ENCODE measurements at places on chromosomes 16 and 17.

DNA sequence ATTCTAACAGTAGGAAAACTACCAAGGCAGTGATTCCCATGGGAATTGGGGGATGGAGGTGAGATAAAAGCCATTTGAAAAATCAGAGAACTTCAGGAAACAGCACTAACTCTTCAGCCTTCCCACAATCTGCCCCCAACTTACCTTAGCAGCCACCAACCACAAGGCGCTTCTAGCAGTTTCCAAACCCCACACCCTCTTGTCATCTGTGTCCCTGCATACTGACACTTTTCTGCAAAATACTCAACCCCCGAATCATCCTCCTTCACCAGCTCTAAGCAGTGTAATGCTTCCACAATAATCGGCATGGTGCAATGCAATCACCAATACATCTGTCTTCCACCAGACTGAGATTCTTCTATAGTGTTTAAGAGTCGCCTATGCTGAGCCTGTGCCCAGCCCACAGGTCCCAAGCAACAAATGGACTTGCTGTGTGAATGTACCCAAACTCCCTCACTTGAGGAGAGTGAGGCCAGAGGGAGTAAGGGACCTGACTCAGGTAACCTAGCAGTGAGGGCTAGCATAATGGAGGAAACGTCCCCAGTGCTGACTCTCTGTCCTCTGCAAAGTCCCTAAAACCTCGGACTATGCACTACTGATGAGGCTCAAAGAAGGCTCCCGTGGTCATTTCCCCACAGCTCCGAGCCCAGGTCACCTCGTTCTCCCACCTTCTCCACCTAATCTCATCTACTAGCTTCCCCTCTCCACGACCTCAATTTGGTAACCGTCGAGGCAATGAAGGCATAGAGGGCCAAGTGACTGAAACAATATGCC, 943 bp downstream of the DYNC1LI2 start:
- peak; percentile 17 for DNase-seq

GRCh38 chr16:2358811-2359210, 18.3 kb upstream of the ABCA3 start:
- DNase-seq, result no peak

DNA sequence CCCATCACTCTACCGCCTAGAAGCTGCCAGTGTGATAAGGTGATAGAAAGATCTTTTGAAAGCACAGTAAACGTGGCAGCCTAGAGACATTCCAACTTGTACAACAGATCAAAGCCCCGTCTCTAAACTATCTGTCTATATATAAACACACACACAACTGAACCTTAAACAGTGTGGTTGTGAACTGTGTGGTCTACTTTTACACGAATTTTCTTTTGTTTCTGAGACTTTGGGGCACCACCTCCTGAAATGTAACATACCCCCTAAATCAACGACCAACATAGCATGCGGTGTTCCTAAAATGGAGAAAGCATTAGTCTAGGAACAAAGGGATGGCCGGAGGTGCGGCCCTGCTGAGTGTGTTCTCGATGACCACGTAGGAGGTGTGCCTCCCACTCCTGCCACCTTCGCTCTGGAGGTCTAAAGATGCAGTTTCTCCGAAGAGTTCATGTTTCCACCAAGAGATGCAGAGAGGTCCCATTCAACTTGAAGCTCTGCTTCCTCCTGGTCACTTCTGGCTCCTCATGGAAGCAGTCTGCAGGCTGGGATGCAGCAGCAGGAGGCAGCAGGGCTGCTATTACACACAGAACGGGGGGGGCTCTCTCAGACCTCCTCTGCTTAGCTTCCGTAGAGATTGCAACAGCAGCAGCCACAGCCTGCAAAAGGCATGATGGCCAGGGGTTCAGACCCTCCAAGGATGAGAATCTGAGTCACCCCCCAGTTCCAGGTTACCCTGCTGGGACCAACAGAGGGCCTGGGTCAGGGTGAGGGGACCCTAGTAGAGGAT, 22.6 kb upstream of the USP10 start:
- no peak for DNase-seq

DNA sequence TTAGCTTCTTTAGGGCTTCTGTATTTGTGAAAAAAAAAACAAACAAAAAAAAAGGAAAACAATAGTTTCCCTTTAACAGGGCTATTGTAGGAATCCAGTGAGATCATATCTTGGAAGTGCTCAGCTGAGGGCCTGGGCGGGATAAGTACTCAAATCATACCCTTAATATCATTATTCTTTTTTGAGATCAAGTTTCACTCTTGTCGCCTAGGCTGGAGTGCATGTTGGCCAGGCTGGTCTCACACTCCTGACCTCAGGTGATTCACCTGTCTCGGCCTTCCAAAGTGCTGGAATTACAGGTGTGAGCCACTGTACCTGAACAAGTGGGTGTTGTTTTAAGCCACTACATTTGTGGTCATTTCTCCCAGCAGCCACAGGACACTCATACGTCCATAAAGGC, 87.0 kb downstream of the CDH13 start:
- no peak for DNase-seq

GRCh38 chr17:64938925-64939474, 19.7 kb upstream of the LRRC37A3 start:
- no peak for DNase-seq

DNA sequence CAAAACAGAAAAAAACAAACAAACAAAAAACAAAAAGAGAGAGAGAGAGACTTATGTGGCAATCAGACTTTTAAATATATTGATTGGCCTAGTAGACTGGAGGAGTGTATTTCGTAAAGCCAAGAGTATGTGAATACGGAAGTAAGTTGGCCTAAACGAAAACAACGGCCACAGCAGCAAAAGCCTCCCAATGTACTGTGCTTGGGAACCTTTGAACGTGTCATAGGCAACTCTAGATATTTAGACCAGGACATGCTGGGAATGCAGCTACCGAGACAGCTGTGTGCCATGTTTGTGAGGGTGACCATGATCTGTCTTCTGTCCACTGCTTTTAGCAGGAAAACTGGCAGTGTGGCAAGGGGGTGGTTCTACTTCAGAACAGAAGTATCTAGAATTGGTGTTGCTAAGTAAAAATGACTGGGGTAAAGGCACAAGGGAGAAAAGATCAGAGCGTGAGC, 7.4 kb downstream of the MAF start:
- no peak for DNase-seq

GRCh38 chr16:85172455-85173145, 60.3 kb upstream of the CIBAR2 start:
- DNase-seq, result peak; percentile 87

DNA sequence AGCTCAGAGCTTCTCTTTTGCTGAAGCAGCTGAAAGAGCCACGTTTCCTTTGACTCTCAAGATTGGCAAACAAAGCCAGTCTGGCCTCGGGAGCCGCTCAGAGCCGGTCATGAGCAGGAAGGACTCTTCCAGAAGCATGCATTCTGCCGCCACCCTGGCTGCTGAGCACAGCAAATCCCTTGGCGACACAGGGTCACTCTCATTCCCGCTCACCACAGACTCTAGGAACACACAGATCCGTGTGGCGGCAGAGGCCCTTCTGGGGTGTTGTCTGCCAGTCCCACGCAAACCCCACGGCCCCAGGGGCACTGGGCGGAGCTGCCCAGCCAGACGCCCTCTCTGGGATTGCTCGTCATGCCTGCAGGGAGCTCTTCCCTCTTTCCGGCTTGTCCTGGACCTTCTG, 157.0 kb downstream of the C16orf95 start:
- no peak for DNase-seq

DNA sequence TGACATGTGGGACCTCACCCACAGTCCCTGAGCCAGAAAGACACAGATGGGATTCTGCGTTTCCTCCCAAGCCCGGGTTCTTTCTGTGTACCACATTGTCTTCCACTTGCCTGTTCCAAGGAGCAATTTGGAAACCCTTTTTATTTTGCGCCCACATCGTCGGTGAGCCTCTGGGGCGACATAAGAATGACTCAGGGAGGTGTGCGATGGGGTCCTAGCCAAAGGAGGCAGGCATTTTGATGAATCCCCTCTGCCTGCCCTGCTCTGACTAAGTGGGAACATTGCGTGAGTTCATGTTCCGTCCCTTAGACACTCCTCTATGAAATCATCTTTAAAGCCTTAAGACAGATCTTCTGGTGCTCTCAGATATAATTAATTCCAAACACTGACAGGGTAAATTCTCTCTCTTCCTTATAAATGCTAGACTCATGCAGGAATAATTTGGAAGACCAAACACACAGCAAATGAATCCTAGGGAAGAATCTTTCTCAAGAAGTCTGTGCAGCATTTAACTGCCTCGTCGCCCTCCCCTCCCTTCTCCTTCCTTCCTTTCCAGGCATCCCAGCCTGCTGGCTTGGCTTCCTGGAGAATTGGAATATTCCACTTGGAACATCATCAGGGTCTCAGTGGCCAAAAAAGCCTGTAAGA, 52.7 kb upstream of the FOXF1 start:
- DNase-seq, result no peak

DNA sequence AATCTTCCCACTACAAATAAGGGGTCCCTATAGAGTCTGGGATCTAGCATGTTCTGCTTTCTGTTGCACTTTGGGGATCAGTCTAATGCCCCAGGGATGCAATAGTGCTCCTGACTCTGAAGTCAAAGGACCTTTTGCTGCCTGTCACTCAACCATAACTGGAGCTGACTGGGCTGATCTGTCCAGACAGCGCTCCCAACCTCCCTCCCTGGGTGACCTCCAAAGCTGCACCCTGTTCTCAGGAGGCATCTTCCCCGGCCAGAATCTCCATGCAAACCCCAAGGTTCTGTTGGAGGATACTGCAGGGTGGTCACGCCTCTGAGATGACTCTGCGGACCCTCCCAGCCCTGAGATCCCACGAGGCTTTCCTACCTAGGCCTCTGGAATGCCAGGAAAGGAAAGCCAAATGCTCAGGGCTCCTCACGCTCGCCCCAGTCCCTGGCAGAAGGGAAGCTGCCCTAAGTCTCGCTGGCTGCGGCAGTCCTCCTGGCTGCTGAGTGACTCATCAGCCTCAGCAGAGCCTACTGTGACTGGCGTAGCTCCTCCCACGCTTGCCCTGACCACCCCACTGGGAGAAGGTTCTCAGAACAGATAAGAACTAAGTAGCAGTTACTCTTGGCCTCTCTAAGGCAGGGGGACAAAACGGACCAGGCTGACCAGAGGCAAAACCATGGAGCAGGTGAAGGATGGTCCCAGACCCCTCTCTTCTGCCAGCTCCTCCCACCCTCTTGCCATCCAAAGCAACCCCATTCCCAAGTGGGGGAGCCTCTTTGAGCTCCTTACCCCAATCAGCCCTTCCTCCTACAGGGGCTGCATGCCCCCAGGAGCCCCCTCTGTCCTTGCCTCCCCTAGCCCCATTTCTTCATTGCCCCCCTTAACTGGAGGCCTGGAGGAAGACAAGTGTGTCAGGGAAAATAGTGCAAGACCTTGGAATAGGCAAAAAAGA, 124.1 kb upstream of the TNRC6C start:
- no peak for DNase-seq

GRCh38 chr17:68591583-68591982, 9.6 kb downstream of the FAM20A start:
- peak; percentile 49 for DNase-seq

DNA sequence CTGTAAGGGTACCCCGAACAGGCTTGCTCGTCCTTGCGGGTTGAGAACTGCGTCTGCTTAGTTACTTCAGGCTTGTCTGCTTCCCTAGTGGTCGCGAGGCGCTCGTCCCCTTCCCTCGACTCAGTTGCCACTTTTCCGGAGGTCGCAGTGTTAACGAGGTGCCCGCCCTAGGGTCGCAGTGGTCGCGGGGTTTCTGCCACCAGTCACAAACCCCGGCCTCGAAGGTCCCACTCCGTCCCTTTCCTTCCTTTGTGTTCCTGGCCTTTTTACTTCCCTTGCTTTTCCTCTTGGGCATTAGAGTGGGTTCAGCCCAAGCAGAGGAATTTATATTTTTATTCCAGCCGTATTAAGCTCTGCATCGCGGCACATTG, 299 bp downstream of the NUP85 start:
- DNase-seq, result no peak

- DNase-seq, result no peak
Observed at GRCh38 chr17:60840456-60840855, 162.8 kb downstream of the BCAS3 start.

GRCh38 chr16:25177831-25178688, 38.7 kb upstream of the AQP8 start:
- DNase-seq, result no peak

GRCh38 chr17:72297326-72298115, 176.7 kb downstream of the SOX9 start:
- no peak for DNase-seq

DNA sequence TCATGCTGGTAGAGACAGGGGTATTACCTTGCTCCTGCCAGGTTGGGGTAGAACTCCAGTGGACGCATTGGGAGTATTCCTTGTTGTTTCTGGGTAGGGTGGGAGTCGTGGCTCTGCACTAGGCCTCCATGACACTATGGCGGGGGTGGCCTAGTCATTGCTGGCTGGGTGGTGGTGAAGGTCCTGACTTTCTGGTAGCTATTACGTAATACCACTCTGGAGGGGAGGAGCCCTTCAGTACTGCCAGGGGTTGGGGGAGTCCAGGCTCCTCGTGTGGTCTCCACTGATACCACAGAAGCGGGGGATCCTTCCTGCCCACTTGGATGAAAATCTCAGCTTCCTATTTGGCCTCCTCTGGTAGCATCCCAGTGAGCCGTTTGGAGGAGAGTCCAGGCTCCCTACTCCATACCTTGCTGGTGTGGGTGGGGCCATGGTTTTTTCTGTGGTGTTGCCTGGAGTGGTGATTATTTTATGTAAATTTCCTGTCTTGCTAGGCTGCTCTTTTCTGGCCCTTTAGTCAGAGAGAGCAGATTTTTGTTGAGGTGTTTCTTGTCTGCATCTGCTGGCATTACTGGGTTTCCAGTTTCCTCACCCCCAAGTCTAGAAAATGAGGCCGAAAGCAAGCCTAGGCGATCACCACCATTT, 65.8 kb upstream of the GNG13 start:
- DNase-seq, result no peak

- no peak for DNase-seq
Observed at GRCh38 chr17:71338396-71338795, 782.4 kb upstream of the SOX9 start.

- DNase-seq, result no peak
Observed at GRCh38 chr16:77077256-77077922, 113.6 kb upstream of the MON1B start.

DNA sequence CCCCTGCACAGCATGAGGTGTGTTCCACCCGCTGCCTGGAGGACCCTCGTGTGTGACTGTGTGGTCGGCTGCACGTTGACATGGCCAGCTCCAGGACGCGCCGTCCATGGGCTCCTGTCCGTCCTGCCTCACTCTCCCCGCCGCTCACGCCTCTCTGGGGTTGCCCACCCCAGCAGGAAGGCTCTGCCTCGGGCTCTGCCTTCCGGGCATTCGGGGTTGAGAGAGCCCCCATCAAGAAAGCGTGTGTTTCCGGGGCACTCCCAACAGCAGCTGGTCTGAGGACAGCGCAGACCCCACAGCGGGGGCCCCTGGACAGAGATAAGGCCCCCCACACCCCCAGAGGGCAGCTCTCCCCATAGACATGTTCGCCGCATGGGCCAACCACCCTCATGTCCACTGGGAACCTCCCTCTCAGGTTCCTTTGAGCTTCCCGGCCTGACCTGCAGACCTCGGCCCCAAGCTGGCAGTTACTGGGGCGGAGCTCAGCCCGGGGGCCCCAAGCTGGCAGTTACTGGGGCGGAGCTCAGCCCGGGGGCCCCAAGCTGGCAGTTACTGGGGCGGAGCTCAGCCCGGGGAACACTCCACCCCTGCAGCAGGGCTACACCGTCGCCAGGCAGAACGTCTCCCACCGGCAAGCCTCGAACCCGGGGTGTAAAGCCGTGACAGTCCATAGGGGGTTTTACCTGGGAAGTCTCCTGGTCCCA, 8.4 kb upstream of the PIEZO1 start:
- DNase-seq, result no peak

- no peak for DNase-seq
Observed at GRCh38 chr17:29212681-29213121, 32.5 kb upstream of the MYO18A start.

All from SK-N-DZ (cell line).